Activated CD4-positive, alpha-beta memory T cell treated with anti-CD3 and anti-CD28 coated beads for 36 hours (primary cell): ENCODE measurements at places on chromosomes 7 and 10.

DNA sequence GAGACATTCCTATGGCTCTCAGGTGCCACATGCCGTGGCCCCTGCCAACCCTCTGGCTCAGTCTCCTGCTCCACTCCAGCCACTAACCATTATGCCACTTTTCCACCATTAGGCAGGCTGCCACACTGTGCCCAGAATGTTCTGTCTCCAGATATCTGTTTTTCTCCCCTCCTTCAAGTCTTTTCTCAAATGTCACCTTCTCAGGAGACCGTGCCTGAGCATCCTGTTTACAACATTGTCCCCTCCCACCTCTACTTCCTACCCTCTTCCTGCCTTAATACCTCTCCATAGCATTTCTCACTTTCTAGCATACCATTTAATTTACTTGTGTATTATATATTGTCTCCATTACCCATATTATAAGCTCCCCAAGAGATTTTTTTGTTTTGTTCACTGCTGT lies 162.5 kb upstream of the LYZL2 start:
- DNase-seq: no peak

DNA sequence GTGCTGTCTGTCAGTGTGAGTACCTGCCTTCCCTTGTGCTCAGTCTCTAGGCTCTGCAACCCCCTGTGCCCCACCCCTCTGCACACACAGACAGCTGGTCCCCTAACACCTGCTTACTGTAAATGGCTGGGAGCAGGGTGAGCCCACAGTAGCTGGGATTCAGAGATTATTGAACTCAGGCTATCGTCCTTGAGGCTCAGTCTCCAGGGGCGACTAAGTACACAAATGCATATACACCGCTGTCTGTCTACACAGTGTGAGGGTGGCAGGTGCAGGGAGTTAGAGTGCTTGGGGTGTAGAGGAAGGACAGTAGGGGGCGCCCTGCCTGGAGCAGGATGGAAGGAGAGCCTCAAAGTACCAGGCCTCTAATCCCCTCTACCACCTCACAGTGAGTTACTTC lies 12.9 kb downstream of the UPP1 start:
- peak; percentile 47 for DNase-seq

- no peak for DNase-seq
Observed at GRCh38 chr10:58511765-58512490, 744 bp upstream of the BICC1 start.

DNA sequence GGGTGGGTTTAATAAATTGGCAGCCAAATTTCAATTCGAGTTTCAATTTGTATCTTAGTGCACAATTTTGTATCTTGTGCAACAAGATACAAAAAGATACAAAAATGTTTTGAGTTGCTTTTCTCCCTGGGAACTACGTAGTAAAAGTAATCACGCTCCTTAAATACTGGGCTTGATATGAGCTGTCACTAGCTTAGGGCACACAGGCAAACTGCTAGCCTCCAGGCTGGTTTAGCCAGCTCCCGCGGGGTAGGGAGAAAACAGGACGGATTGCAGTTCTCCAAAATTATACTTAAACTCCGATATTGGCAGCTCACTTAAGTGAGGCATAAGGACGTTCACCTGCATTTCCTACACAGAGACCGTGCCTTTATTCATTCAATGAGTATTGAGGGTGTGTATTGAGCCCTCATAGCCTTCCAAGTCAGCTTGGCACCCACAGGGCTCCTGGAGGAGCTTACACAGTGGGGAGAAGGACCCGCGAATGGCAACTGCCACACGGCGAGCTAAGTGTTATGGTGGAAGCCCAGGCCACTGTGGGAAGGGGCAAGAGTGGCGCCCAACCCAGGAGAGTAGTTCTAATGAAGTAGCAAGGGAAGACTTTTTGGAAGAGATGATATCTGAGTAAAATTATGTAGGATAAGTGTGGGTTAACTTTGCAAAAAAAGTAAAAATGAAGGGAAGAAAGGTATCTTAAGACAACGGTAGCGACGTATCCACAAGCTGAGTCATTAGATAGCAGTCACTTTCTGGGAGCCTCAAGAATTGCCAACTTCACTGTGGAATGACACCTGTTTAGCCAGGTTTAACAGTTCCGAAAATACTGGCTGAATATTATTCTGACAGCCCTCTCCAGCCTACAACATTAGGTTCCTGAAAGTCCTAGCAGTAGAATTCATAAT lies 1.6 kb upstream of the EPC1 start:
- DNase-seq: no peak

GRCh38 chr10:99279626-99280111 lies 44.0 kb upstream of the HPSE2 start:
- no peak for DNase-seq

DNA sequence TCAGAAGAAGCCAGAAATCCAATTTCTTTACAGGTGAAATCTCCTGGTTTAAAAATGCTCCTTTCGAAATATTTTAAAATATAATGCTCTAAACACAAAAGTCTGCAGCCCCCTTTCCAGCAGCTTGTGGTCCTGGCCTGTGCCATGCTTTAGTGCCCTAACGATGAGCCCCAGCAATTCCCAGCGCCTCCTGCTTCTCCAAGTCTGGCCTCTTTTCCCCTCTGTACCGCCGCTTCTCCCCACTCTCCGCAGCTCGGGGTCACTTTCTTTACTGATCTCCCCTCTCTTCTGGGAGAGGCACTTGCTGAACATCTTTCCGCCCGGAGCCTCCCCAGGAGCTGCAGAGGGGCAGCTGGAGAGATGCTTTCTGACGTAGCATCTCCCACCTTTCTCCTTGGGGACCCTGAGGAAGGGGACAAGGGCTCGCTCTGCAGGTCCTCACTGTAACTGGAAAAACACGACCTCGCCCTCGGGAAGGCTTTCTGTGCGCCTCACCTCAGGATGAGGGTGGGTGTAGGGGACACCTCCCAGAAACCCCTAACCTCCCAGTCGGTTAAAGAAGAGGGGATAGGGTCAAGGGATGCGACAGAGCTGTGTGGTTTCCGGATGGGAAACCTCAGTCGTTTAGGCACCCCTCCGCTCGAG lies 565 bp upstream of the INA start:
- DNase-seq: no peak

GRCh38 chr7:36155811-36156361 lies 2.8 kb downstream of the EEPD1 start:
- DNase-seq: no peak

- DNase-seq: peak; percentile 80
Observed at GRCh38 chr10:63103971-63104409, 29.1 kb upstream of the NRBF2 start.
